ENCODE measurements at places on chromosomes 11 and 22. TPM values are rescaled to one million over a fixed set of nuclear protein-coding genes. Genes with fewer than 3 reads are reported as not detected.
A peak's percentile ranks its signal among the peaks of the same experiment; 100 is the strongest.

Gene OR2D2
- total RNA-seq: not detected

GRCh38 chr22:32361257-32361656 is 3.6 kb downstream of the RFPL3 start:
- no peak overlapping the region for H3K27ac ChIP-seq
- H3K27me3 ChIP-seq: no peaks in the 10 kb centered on the region
- H3K4me3 ChIP-seq: no peak overlapping the region
- H3K36me3 ChIP-seq: no peaks in the 10 kb centered on the region
- DNase-seq: no peak

Gene TEAD1
- 0.11 TPM for total RNA-seq

- H3K27me3 ChIP-seq: no peaks in the 10 kb centered on the region
- no peak overlapping the region for H3K27ac ChIP-seq
- no peak overlapping the region for H3K4me3 ChIP-seq
- H3K4me1 ChIP-seq: no peaks in the 10 kb centered on the region
Observed at GRCh38 chr11:69501891-69502860, 20.7 kb downstream of the LINC01488 start.

Gene SAC3D1
- 0.78 TPM for total RNA-seq

Gene OR2AT4
- total RNA-seq: not detected

- no peak overlapping the region for H3K27ac ChIP-seq
- H3K27me3 ChIP-seq: no peaks in the 10 kb centered on the region
Observed at GRCh38 chr11:69287968-69288882, 5.7 kb upstream of the MYEOV start.

- H3K4me1 ChIP-seq: peaks cover 18% of the 10 kb centered on the region
- no peak for DNase-seq
- H3K36me3 ChIP-seq: no peaks in the 10 kb centered on the region
- no peak overlapping the region for H3K27ac ChIP-seq
- no peaks in the 10 kb centered on the region for H3K27me3 ChIP-seq
Observed at GRCh38 chr11:44097821-44098220, 2.3 kb downstream of the EXT2 start.

Gene APOBEC3H
- 0.85 TPM for total RNA-seq

GRCh38 chr11:114399490-114400215 is 658 bp downstream of the C11orf71 start:
- peaks cover 9% of the 10 kb centered on the region for H3K4me1 ChIP-seq
- H3K27ac ChIP-seq: peak overlapping the region; percentile 96
- H3K36me3 ChIP-seq: peaks cover 19% of the 10 kb centered on the region
- no peaks in the 10 kb centered on the region for H3K27me3 ChIP-seq

Gene CDC42EP2
- total RNA-seq: 0.96 TPM

Gene JAM3
- 15.3 TPM for total RNA-seq

DNA sequence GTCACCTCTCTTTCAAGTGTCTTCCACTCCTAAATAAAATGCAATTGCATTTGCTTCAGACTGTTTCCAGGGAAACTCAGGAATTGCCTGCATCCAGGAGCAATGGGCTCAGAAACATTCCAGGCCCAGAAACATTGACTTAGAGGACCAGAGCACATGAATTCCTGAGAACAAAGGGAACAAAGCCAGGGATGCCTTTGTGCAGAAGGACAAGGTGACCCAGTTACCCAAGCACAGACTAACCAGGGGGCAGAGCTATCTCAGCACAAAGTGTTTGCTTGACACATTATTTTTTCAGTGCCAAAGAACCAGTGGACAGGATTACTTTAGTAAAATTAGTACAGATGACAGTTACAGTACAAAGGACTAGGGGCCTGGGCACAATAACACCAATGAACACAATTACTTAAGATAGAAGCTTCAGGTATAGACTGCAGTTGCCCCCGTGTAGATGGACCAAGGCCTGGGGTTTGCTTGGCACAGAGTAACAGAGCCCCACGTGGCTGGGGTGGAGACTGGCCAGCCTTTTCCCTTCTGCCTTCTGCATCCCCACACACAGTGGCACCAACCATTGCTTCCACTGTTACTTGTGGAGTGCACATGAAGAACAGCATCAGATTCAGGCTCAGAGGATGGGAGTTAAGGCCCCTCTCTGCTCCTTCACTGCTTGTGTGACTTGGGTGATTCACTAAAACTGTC is 500.8 kb downstream of the INSC start:
- H3K27me3 ChIP-seq: no peaks in the 10 kb centered on the region
- H3K4me3 ChIP-seq: no peak overlapping the region
- no peaks in the 10 kb centered on the region for H3K4me1 ChIP-seq

Gene ASPHD2
- 0.85 TPM for total RNA-seq

Gene MPPED2
- total RNA-seq: 0.96 TPM

Gene YAP1
- total RNA-seq: 0.06 TPM

Gene GPHA2
- 0.56 TPM for total RNA-seq

- DNase-seq: no peak
- H3K36me3 ChIP-seq: no peaks in the 10 kb centered on the region
- no peak overlapping the region for H3K4me3 ChIP-seq
Observed at GRCh38 chr11:14424096-14424495, 65.1 kb upstream of the RRAS2 start.

GRCh38 chr11:107427569-107428180 is 29.9 kb downstream of the CWF19L2 start:
- no peak overlapping the region for H3K27ac ChIP-seq
- no peaks in the 10 kb centered on the region for H3K27me3 ChIP-seq
- no peaks in the 10 kb centered on the region for H3K4me1 ChIP-seq
- no peak overlapping the region for H3K4me3 ChIP-seq
- DNase-seq: no peak

Gene PNPLA3
- total RNA-seq: not detected

Gene ETS1
- total RNA-seq: 579 TPM

GRCh38 chr11:45983471-45983845 is 61.0 kb downstream of the LARGE2 start:
- H3K27me3 ChIP-seq: no peaks in the 10 kb centered on the region
- no peak overlapping the region for H3K27ac ChIP-seq
- H3K36me3 ChIP-seq: peaks cover 18% of the 10 kb centered on the region
- no peak for DNase-seq

DNA sequence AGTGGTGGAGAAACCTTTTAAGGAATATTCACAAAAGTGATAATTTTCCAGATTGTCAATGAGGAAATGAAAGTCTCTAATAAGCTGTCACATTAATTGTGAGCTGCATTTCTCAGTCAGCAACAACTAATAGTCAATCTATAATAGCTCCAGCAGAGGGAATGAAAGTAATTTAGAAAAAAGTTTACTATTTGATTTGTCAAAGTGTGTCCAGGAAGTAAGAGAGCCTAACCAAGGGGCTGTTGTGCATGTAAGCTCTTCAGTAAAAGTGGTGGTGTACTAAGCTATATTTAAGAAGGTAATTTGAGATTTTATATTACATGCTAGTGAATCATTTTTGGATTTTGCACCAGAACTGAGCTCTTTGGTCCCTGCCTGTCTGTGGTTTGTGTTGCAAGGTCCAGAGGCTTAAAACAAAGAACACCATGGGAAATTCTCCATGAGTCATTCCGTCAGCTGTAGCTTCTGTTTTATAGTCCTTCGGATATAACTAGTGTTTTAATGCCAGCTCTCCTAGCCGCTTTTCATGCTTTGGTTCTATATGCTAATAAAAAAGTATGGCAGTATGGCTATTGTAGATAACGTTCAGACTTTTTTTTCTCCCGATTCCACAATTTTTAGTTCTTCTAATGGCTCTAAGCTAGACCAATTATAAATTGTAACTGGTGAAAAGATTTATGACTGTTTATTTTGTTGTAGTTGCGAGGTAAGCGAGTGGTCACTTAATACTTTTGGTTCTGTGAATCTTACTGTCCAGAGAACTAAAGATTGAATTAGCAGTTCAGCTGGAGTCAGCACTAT is 64.6 kb downstream of the ARHGEF12 start:
- no peak overlapping the region for H3K27ac ChIP-seq
- no peaks in the 10 kb centered on the region for H3K36me3 ChIP-seq
- H3K4me3 ChIP-seq: no peak overlapping the region
- no peak for DNase-seq
- no peaks in the 10 kb centered on the region for H3K27me3 ChIP-seq
- H3K4me1 ChIP-seq: no peaks in the 10 kb centered on the region

DNA sequence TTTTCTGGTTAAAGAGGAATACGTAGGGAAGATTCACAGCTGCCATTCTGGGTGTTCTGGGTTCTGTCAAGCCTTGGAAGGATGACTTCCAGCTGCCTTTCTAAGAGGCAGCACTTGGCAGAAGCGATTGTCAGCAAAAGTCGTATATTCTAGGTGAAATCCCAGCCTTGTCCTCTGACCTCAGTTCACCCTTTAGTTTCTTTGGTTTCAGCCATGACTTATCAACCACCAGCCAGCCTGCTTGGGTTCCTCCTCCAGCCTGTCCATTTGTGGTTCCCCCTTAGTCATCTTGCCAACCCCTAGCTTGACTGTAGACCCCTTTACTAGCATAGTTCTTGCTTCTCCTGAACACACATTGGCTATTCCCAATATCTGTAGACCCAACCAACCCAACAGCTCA is 102.3 kb upstream of the CD44 start:
- H3K27ac ChIP-seq: no peak overlapping the region
- DNase-seq: no peak
- no peaks in the 10 kb centered on the region for H3K36me3 ChIP-seq
- no peak overlapping the region for H3K4me3 ChIP-seq
- peaks cover 18% of the 10 kb centered on the region for H3K4me1 ChIP-seq

- DNase-seq: no peak
- H3K4me3 ChIP-seq: no peak overlapping the region
- H3K27me3 ChIP-seq: no peaks in the 10 kb centered on the region
- no peaks in the 10 kb centered on the region for H3K36me3 ChIP-seq
Observed at GRCh38 chr11:115784796-115785521, 280.7 kb upstream of the CADM1 start.

DNA sequence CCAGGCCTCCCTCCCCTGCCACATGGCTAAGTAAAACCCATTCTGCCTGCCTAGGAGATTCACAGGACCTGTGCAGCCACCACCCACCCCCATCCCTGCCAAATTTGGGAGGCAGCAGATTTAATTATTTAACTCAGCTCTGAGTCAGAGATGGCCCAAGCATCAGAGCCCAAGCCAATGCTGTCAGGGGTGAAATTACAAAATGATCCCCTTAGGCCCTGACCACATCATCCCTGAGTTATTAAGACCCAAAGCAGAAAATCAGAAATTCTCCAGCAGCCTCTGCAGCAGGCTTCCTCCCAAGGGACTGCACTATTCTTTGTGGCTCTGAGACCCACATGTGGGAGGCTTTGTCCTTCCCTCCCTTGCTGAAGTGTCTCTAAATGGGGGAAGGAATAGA is 52.8 kb upstream of the RRAS2 start:
- no peak for DNase-seq
- H3K4me1 ChIP-seq: peaks cover 18% of the 10 kb centered on the region
- no peaks in the 10 kb centered on the region for H3K36me3 ChIP-seq

Gene DENND5A
- total RNA-seq: 103 TPM

DNA sequence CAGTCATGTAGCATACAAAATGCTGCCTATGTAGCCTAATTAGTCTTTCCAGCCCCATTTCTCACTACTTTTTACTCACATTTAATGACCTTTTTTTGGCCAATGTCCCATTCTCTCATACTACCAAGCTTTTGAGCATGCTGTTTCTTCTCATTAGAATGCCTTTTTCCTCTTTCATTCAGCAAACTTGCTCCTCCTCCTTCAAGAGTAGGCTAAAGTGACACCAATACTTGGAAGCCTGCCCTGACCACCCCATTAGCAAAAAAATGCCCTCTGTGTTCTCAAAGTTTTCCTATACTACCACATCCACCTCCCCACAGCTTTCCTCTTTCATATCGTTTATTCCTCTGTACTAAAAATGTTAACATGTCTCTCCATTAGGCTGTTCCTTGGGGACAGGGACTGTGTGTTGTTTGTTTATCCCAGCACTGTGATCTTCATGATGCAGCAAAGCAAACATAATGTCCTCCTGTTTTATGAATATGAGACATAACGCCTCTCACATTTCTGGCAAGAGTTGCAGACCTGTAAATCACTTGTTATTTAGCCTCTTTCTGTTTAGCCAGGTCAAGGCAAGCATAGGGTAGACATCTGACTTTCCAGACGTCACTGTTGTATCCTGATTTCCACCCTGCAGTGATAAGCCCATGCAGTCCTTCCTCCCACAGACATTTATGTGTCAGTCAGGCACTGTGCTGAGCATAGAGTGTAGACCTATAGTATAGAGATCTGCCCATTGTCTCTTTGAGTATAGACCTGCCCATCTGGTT is 62.0 kb upstream of the UCP3 start:
- H3K36me3 ChIP-seq: peaks cover 39% of the 10 kb centered on the region
- H3K27ac ChIP-seq: no peak overlapping the region
- H3K4me1 ChIP-seq: no peaks in the 10 kb centered on the region
- no peak overlapping the region for H3K4me3 ChIP-seq
- H3K27me3 ChIP-seq: no peaks in the 10 kb centered on the region
- DNase-seq: no peak

Gene PKP3
- total RNA-seq: not detected

DNA sequence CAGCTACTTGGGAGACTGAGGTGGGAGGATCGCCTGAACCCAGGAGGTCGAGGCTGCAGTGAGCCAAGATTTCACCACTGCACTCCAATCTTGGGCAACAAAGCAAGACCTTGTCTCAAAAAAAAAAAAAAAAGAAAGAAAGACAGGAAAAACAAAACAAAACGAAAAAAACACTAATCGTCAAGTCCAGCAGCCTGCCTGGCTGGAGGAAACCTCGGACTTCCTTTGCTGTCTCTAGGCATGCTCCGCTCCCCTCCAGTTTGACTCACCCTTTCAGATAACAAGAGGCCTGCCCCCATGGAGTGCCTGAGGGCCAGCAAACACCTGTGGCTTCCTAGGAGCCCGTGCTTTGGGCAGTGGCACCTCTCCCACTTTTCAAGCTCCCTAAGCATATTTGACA is 28.8 kb upstream of the CHKA start:
- H3K27me3 ChIP-seq: no peaks in the 10 kb centered on the region
- no peak overlapping the region for H3K4me3 ChIP-seq
- DNase-seq: no peak
- H3K36me3 ChIP-seq: no peaks in the 10 kb centered on the region
- H3K27ac ChIP-seq: no peak overlapping the region

- DNase-seq: no peak
- no peaks in the 10 kb centered on the region for H3K36me3 ChIP-seq
- no peaks in the 10 kb centered on the region for H3K4me1 ChIP-seq
- peaks cover 4% of the 10 kb centered on the region for H3K27me3 ChIP-seq
- H3K27ac ChIP-seq: no peak overlapping the region
Observed at GRCh38 chr11:121213362-121213893, 79.1 kb upstream of the SC5D start.

- H3K4me1 ChIP-seq: no peaks in the 10 kb centered on the region
- no peaks in the 10 kb centered on the region for H3K27me3 ChIP-seq
- no peak overlapping the region for H3K27ac ChIP-seq
Observed at GRCh38 chr11:108364159-108364558, 103.2 kb downstream of the C11orf65 start.

GRCh38 chr22:39514373-39514973 is 5.9 kb upstream of the ATF4 start:
- H3K4me1 ChIP-seq: peaks cover 8% of the 10 kb centered on the region
- no peaks in the 10 kb centered on the region for H3K27me3 ChIP-seq
- H3K4me3 ChIP-seq: no peak overlapping the region
- DNase-seq: no peak
- no peak overlapping the region for H3K27ac ChIP-seq

DNA sequence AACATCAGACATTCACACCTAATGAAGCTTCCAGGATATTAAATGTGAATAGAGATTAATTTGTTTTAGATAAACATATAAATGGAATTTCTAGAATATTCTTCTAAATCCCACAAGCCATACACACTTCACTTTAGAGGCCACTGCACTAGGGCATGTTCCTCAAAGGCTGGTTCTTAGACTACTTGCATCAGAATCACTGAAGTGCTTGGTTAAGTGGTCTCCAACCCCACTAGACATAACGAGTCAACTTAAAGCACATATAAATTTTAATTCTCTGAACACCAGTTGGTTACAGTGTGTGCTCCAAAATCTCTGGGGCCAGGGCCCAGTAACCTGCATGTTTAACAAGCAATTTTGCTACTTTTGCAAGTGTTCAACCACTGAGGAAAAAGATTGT is 7.9 kb upstream of the ALKBH8 start:
- no peak overlapping the region for H3K4me3 ChIP-seq
- no peaks in the 10 kb centered on the region for H3K36me3 ChIP-seq
- no peak for DNase-seq
- H3K4me1 ChIP-seq: no peaks in the 10 kb centered on the region
- no peak overlapping the region for H3K27ac ChIP-seq
